AG04450 (cell line): ENCODE measurements at places on chromosomes 6 and 20.

- DNase-seq = no peak
These were observed 795 bp downstream of the MMP24OS start for GRCh38 chr20:35277127-35277526.

GRCh38 chr6:138456401-138456790 is 42.9 kb downstream of the NHSL1 start:
- no peak for DNase-seq

DNA sequence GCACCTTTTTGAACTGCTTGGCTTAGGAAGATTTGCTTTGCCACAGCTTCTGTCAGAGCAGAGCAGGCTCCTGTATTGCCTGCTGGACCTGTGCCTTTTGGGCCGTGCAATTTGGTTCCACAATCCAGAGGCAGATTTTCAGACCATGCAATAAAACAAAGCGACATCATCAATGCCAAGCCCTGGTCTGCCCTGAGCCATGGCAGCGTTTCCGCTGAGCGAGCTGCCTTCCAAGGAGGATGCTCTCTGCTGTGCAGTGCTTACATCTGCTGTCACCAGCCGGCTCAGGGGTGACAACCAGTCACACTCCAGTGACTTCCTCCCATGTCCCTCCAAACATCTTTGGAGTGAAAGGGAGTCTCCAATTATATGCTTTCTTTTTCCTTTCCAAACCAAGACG is 282.2 kb downstream of the CDH26 start:
- no peak for DNase-seq

DNA sequence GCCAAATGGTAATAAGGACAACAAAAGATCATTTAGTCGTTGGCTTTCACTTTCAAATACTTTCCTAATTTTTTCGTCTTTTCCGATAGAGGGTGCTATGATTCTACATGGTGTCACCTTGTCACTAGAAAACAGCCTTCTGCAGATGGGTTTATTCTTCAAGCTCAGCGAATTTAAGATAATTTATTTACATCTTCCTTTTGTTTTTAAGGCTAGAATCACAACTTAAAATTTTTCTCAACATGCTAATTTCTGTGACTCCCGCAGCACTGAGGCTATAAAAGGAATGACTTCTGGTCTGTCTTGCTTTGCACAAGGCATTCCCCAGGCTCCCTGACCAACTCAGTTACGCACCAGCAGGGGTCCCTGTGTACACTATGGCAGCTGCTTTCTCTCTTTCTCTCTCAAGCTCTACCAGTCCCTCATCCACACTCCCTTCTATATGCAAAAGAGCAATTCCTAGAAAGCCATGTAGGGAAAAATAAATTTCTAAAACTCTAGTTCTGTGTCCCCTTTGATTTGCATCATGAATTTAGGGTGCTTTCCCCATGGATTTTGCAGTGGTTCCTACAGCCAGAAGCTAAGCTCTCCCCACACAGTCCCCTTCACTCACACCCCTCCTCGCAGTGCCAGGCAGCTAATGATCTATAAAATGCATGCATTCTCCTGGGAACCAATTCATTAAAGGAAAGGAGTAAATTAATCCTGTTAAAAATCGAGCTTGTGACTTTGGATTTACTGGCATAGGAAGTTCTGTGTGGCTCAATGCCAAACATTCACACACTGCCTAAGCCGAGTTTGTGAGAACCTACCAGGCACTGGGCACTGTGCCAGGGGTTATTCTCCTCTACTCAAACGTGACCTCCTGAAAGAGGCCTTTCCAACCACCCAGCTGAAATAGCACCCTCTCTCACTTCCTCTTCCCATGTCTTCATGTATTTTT is 74.5 kb downstream of the DCDC2 start:
- no peak for DNase-seq

- no peak for DNase-seq
These were observed 6.9 kb upstream of the HELZ2 start for GRCh38 chr20:63580796-63581461.

- no peak for DNase-seq
These were observed 9.2 kb upstream of the GTF2H4 start for GRCh38 chr6:30898750-30899360.

- DNase-seq = no peak
These were observed 406.7 kb downstream of the LMBRD1 start for GRCh38 chr6:69390125-69390524.

GRCh38 chr6:136522636-136523035 is 27.6 kb downstream of the MAP7 start:
- no peak for DNase-seq

- no peak for DNase-seq
These were observed 5.3 kb upstream of the BPIFB1 start for GRCh38 chr20:33277471-33278441.

GRCh38 chr6:25324066-25324762 is 45.0 kb downstream of the CARMIL1 start:
- DNase-seq = no peak

GRCh38 chr20:32831982-32832381 is 12.2 kb downstream of the MAPRE1 start:
- DNase-seq = no peak

GRCh38 chr6:43978473-43979346 is 148.5 kb downstream of the MRPL14 start:
- DNase-seq = no peak

DNA sequence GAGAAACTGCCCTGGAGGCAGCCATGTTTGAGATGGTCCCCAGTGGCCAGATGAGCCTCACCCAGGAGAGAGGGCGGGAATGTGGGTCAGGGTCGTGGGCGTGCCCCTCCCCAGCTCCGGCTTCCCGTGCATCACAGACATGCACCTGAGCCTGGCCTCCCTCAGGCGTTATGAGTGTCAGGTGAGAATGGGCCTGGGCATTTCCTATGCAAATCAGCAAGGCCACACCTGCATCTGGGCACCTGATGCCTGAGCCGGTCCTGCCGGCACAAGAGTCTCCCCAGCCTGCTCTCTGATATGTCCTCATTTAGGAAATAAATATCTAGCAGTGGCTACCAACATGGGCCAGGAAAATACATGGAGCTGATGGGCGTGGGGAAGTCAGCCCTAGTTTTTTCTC is 82.4 kb downstream of the RAMACL start:
- DNase-seq = no peak

DNA sequence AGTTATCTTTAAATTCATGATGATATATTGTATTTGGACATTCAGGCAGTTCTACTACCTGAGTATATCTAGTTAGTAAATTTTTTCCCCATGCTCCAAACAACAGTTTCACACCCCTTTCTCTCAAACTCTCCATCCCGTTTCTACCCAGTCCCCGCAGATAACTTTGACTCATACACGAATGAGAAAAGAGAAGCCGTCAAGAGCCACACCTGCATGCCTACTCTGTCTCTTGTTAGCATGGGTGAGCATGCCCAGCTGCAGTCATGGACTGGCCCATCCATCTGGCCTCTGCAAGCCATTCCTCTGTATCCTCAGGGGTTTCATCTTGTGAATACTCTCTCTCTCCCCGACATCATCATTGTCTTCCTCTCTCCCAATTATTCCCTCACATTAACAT is 41.5 kb downstream of the MYB start:
- DNase-seq = no peak

DNA sequence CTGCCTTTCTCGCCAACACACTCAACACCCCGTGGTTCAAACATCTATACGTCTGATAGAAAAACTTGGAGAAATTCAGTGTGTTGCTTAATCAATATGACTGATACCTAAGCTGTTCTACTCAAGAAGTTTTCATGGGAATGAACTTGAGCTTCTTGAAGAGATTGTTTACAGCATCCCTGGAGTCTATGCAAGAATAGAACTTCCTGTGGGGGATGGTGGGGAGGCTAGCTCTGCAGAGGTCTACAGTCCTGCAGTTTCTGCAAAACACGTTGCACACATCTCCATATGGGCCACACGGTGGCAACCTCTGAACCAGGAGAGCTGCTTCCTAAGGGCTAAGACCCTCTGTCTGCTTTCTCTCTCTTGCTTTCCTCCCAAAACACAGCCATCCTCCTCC is 32.7 kb upstream of the FANCE start:
- peak; percentile 83 for DNase-seq

DNA sequence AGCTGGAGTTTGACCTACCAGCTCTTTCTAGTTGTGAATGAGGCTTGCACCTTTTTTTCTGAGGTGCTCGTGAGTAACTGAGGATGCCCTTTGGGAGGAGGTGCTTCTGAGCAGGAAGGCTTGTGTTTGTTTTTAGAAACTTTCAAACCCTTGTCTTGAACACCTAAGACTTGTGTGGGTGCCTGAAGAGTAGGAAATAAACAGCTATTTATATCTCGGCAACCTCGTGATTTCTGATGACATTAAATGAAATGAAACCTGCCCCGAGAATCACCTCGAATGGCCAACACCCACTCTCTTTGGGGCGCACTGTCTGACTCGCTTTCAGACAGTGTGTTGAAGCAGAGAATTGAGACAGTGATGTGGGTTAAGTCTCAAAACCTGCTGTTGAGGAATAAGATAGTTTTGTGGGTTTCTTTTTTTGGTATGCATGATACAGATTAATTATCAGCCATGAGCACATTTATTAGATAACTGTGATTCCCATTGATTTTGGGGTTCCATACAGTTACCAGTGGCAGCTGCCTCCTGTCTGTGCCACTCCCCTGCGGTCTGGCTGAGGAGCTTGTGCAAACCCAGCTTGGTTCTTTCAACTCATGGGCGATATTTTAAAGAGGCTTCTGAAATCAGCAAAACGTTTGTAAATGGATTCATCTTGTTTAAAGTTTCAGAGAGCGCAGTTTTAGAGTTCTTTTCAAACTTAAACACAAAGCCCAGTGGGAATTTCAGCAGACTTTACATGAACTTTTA is 8.4 kb downstream of the IRF4 start:
- DNase-seq = no peak

- no peak for DNase-seq
These were observed 193.3 kb downstream of the CLIC5 start for GRCh38 chr6:45822246-45822812.

DNA sequence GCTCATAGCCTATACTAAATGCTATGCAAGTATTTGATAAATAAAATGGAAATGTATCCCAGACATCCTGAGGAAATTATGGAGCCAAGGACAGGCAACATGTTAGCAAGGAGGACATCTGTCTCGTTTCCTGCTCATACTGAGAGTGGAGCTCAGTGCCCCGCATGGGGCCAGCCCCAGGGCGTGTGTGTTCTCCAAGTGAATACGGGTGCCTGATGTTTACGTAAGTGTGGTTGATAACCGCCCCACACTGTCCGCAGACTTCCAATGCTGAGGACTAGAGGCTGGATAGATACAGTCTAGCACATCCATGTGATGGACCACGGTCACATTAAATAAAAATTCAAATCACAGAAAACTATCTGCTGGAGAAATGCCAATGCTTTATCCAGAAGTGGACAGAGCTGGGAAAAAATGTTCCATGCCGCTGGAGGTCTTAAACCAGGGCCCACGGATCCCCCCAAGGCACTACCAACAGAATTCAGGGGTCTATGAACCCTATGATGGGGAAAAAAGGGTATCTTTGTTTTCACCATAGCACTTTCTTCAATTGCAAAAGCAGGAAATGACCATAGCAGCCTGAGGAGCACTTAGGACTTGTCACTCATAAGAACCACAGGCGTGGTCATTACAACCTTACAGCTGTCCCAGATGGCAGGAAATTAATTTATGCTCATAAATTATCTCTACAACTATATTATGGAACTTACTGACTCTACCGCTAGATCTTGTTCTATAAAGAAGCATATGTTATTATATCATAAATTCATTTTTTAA is 24.9 kb downstream of the TGM2 start:
- DNase-seq = no peak

- no peak for DNase-seq
These were observed 139.1 kb downstream of the COL9A1 start for GRCh38 chr6:70163795-70164194.

- no peak for DNase-seq
These were observed 88.0 kb upstream of the RPS6KA2 start for GRCh38 chr6:166715065-166715464.

DNA sequence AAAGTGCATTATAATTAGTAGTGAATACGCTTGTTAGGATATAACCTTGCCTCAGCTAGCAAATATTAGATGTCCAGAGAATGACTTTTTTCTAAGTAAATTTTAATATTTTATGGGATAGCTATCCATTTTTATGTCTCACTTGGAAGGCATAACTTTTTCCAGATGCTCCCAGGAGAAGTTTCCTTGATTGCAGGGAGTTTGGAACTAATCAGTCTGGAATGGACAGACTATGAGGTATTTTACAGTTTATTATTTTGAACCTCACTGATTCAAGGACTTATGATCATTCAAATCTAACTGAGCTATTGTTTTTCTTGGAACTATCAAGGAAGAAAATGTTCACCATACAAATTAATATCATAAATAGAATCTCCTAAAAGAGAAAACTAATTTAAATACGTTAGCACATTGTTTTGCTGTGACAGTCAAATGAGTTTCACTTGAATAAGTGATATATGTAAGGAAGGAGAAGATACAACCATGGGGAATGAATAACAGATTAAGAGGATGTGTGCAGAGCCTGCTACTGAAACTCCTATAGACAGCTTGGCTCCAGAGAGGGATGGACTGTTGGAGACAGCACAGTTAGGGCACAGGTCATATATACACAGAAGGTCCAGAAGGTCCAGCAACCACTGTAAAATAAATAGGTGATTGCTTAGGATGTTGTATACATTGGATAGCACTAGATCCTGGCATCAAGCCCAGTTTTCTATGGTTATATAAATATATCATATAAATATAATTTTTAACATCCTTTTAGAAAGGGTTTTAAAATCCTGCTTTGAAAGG is 20.6 kb upstream of the LCA5 start:
- no peak for DNase-seq

DNA sequence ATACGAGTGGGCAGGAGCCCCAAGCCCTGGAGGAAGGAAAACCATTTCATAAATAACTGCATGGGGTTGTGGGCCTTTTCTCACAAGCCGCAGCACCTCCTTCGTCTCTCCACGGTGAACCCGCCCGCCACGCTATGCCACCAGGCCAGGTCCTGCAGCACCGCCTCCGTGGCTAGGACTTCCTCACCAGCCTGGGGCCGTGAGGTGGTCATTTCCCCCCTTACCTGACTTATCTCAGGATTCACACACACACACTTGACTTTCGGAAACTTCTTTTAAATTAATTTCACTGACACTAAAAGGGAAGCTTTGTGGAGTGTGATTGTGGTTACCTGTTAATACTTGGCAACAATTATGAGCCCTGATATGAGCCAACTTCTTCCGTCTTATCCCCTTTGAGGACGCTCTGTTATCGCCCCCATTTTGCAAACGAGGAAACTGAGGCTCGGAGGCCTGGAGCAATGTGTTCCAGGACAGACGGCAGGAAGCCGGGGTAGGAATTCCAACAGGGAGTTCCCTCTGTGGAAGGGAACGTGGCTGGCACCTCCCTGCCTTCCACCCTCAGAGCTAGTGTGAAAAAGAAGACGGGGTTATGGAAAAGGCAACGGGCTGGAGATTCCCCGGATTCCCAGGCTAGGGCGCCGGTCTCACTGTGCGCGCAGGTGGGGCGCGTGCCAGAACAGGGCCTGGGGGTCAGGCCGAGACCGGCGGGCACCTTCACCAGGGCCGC is 817 bp upstream of the SLCO4A1 start:
- DNase-seq = no peak

DNA sequence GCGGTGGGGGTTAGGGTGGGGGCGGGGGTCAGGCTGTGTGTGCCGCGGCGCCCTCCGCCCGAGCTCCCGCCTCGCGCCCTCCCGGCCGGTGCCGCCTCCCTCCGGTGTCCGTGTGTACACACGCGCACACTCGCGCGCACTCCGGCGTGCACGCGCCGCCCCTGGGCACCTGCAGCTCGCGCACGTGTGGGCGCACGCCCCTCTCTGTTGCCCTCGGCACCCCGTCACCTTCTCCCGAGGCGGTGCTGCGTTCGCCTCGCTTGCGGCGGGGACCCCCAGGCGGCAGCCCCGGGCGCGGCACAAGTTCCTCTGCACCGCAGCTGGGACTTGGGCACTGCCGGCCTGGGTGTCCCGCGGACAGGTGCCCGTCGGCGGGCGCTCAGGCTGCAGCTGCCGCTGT is 525 bp downstream of the MACROD2 start:
- no peak for DNase-seq

GRCh38 chr6:38153798-38154345 is 334.3 kb downstream of the ZFAND3 start:
- DNase-seq = no peak
